ENCODE measurements at places on chromosomes 6 and 20.

DNA sequence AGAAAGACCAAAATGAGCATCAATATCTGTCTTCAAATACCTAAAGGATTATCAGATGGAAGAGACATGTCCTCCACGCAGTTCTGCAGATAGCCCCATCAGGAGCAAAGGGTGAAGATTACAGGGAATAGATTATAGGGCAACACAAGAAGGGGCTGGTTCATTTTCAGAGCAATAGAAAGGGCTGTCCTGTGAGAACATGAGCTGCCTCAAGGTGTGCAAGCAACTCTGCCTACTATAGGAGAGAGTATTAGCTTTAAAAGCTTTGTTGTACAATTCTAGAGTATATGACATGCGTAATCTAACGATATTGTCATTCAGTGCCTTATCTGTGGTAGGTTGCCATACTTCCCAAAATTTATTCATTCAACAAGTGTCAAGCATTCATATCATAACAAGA lies 112.7 kb downstream of the NRSN1 start:
- no peak for DNase-seq

DNA sequence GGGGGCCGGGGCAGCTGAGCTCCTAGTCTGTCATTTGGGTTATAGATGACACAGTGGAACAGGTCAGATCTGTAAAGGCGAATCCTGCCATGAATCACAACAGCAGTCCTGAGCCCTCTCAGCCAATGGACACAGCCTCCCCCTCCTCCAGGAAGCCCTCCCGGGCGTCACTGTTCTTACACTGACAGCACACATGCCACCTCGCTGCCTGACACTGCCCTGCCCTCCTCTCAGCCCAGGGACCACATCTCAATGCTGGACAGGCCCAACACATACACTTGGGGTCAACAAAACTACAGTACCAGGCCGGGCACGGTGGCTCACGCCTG lies 26.8 kb downstream of the ZBTB46 start:
- DNase-seq, result no peak

DNA sequence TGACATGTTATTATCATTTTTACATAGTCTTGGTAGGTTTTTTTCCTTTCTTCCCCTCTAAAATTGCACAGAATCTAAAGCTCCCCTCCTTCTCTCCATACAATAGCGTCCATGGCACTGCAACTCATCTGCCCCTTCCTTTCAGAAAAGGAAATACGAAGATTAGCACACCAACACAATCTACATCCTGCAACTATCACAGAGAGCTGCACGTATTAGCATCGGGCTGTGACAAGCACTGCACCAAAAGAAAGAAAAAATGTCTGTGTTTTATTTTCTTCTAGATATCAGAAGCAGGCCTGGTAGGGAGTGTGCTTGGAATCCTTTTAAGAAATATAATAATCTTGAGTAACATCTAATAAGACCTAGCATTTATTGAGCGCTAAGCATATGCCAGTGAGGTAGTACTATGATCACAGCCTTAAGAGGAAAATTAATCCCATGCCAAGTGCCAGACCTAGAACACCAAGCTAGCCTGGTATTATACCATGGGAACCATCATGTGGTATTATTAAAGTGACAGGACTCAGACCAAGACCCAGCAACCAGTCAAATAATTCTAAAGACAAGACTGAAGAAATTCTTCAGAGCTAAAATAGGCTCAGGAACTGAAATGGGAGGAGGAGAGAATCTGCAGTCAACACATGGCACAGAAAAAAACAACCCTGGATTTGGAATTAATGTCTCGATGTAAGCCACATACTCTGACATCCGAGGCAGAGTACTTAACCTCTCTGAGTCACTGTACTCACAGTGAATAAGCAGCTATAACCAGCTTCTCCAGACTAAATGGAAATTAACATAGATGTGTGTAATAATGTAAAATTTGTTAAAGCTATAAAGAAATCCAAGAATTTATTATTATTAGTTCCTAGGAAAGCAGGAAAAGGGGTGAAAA lies 124.3 kb downstream of the IPCEF1 start:
- no peak for DNase-seq

- no peak for DNase-seq
Measured at GRCh38 chr20:41425180-41425884, 58.7 kb upstream of the EMILIN3 start.

DNA sequence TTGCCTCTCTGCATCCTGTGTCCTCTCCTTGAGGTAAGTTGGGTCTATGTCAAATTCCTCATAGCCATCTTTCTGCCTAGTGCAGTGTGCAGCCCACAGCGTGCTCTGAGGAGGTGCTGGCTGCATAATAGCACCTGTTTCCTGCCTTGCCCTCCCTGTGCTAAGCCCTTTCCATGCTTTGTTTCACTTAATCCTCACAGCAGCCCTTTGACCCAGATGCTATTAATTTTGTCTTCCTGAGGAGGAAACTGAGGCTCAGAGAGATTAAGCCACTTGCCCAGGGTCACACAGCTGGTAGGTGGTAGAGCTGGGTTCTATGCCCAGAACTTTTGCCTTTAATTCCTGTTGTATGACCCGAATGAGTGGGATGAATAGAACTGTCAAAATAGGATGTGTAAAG lies 13.5 kb downstream of the FAM83D start:
- no peak for DNase-seq
